ENCODE measurements at places on chromosomes 5 and 9.

DNA sequence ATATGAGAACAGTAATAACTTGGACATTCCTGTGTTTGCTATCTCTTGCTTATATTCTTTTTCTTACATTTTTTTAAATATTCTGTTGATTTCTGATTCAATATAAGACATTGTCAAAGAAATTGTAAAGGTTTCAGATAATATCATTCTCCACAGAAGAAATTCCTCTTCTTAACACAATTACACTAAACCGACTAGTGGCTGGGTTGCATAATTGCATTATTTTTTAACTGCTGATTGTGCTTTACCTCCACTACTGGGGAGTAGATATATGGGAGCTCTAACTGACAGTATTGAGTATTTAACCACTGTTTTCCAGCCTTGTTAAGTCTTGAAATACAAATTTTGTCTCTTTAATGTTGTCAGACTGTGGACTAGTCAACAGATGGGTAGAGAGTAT is 723.8 kb upstream of the EDIL3 start:
- no peak for DNase-seq

DNA sequence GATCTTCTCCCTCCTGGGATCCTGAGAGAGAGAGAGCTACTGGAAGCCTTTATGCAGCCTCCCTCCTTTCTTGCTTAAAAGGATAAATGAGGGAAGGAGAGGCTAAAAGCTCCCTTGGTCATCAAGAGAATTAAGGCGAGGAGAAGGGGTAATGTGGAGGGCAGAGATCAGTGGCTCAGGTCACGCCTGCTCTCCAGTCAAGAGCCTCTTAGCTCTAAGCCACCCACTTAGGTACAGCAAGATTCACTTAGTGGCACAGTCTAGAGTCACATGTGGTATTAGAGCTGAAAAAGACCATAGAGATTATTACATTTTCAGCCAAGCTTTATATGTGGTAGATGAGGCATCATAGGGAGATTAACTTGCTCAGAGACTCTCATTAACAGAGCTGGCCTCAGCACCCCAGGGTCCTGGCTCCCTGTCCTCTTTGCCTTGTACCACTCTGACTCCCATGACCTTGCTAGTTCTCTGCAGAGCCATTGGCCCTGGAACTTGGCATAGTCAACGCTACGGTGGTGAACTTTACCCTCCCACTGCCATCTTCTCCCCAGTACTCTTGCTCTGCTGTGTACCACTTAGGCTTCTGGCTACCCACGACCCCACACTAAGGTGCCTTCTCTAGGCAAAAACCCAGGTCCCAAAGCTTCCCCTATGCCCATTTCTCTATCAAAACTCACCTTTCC is 37.6 kb downstream of the MFAP3 start:
- no peak for DNase-seq

DNA sequence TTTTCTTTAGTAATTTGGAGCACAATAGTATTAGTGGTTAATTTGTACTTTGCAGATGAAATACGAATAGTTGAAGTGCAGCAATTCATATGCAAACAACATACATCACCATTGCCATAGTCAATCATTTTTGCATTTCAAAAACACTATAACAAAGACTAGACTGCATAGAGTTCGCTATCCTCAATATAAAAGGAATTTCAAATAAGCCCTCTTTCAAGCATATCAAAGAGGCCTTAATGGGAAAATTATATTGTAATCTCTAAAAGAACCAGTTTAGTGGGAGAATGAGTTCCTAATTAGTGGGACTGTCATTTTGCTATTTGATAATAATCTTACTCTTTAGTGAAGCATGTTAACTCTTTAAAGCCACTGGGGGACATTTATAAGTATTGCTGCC is 2302.3 kb upstream of the C9orf72 start:
- no peak for DNase-seq

GRCh38 chr5:98557916-98558315 is 215.5 kb upstream of the RGMB start:
- DNase-seq, result no peak

- no peak for DNase-seq
These were observed 1.3 kb downstream of the PTCH1 start for GRCh38 chr9:95515272-95516113.
